Right ventricle myocardium inferior (tissue), 1 donor: ENCODE measurements at places on chromosomes 12 and 14. TPM values are rescaled to one million over a fixed set of nuclear protein-coding genes. Genes with fewer than 3 reads are reported as not detected.

AKAP5 gene
- 0.16 TPM for total RNA-seq

BICDL1 gene
- total RNA-seq: 0.87 TPM

OR6C1 gene
- not detected for total RNA-seq

GSC gene
- 0.38 TPM for total RNA-seq

RPS6KA5 gene
- total RNA-seq: 10.6 TPM

CD4 gene
- 13.4 TPM for total RNA-seq

KRT75 gene
- not detected for total RNA-seq

INSM2 gene
- not detected for total RNA-seq
